NCI-H510A (cell line): ENCODE measurements at places on chromosomes 3 and 15.

GRCh38 chr3:53552730-53553129, 58.3 kb downstream of the CACNA1D start:
- no peak for DNase-seq

GRCh38 chr3:195015021-195015420, 255.9 kb downstream of the XXYLT1 start:
- DNase-seq, result no peak

DNA sequence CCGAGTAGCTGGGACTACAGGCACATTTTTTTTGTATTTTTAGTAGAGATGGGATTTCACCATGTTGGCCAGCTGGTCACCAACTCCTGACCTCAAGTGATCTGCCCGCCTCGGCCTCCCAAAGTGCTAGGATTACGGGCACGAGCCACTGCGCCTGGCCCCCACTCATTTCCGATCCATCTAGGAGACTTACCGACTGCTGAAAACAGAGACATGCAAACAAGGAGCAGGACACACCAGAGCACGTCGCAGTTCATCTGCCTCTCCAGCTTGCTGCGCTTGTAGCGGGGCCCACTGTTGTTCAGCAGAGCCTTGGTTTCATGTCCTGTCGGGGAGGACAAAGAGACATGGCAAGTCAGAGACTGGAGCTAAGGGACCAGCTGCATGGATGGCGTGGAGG, 137.4 kb downstream of the ATP10A start:
- DNase-seq, result no peak

- DNase-seq, result no peak
These were observed 52.9 kb downstream of the GASK1A start for GRCh38 chr3:43031889-43032545.

- DNase-seq, result no peak
These were observed 30.4 kb downstream of the LRRC2 start for GRCh38 chr3:46535746-46536145.

DNA sequence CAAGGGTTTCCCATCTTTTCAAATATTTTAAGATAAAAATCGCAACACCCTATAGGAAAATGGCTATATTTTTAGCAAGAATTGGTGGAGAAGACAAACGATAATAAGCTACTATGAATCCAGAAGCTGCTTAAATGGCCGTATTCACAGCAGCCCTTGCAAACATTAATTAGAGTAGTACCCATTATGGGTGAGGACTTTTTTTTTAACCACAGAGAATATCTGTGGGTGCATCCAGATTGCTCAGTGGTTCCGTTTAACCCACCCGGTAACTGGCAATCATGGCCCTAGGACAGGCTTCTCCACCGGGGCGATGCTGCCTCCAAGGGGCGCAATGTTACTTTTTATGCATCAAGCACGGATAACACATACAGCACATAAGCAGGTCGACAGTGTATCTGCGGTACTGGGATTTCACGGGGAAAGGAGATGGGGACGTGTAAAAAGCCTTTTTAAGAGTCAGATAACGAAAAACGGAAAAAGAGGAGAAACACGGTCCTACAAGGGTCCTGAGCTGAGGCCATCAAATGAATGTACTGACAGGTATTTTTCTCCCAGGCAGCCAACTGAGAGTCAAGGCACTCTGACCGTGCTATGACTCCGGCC, 968 bp upstream of the TMEM266 start:
- no peak for DNase-seq

GRCh38 chr3:24185738-24186384, 240.8 kb downstream of the NR1D2 start:
- DNase-seq, result no peak

DNA sequence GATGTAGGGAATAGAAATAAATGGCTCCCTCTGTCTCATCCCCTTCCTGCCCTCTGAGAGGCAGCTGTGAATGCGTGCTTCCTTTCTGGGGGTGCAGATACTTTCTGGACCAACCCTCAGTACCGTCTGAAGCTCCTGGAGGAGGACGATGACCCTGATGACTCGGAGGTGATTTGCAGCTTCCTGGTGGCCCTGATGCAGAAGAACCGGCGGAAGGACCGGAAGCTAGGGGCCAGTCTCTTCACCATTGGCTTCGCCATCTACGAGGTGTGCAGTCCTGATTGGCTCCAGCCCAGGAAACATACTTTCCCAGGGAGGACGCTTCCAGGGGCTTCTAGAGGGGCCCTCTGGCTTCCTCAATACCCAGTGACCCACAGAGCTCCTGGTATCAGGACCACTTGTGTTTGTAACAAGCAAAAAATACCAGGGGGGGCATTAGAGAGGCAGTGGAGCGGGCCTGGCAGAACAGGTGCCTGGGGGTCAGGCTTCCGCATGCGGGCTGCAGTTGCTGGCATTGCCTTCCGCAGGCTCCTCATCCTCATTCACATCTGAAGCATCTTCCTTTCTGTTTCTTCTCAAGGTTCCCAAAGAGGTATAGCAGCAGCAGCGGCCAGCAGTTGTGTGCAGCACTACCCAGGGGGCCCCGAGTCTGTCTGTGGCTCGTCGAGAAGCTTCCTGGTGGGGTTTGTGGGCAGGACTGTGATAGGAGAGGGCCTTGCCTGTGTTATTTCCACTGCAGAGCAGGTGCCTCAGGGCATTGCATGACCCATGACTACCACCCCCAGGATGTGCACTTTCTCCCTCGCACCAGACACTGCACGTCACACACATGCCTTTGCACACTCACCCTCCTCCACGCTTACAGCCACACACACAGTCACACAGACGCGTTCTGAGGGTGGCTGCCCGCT, 42.5 kb downstream of the CAPN3 start:
- no peak for DNase-seq

DNA sequence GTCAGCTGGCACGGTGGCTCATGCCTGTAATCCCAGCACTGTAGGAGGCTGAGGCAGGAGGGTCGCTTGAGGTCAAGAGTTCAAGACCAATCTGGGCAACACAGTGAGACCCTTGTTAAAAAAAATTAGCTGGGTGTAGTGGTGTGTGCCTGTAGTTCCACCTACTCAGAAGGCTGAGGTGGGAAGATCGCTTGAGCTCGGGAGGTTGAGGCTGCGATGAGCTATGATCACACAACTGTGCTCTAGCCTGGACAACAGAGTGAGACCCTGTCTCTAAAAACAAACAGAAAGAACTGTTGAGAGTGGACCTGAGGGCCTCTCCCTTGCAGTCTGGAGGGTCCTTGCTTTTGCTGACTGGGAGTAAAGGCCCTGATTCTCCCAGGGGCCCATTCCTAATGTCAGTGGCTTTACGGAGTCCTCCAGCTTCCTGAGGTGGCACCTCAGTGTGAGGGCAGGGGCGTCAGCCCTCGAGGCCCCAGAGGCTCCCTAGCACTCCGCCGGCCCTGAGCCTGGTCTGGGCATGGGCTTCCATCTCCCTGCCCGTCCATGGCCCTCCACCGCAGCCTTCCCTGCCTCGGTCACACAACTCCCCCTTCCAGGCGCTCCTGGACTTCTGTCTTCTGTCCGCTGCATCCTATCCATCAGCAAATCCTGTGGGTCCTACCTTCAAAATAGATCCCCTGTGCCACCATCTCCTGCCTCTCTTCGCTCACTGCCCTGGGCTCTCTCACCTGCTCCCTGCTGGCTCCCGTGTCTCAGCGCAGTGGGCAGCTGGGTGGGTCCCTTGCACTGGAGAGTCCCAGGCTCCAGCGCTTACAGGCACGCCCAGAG, 19.0 kb downstream of the FBLN2 start:
- DNase-seq, result no peak

DNA sequence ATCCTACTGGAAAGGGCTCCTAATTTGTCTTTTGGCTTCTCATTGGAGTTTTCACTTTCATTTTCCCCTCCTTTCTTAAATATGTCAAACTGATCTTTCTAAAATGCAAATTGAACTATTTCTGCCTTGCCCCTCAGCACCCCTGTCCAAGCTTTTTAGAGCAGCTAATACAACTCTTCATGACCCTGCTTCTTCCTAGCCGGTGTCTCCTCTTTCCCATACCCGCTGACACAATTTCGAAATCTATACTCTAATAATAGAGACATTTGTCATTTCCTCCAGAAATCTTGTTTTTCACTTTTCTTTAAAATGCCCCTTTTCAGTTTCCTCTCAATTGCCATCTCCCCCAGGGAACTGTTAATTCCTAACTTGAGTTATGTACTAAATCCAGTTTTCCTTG, 2.9 kb upstream of the EPHA3 start:
- no peak for DNase-seq
